ENCODE measurements at places on chromosomes 13 and 19. TPM values are rescaled to one million over a fixed set of nuclear protein-coding genes. Genes with fewer than 3 reads are reported as not detected.
A peak's percentile ranks its signal among the peaks of the same experiment; 100 is the strongest.

- H3K36me3 ChIP-seq, result no peaks in the 10 kb centered on the region
- H3K4me3 ChIP-seq, result no peak overlapping the region
- H3K27me3 ChIP-seq, result no peaks in the 10 kb centered on the region
- no peak overlapping the region for H3K27ac ChIP-seq
- no peaks in the 10 kb centered on the region for H3K4me1 ChIP-seq
- no peak for DNase-seq
These were observed 18.5 kb downstream of the LNX2 start for GRCh38 chr13:27601803-27602202.

GRCh38 chr13:51704399-51705313, 99.3 kb downstream of the DHRS12 start:
- H3K27me3 ChIP-seq, result no peaks in the 10 kb centered on the region
- H3K36me3 ChIP-seq, result peaks cover 7% of the 10 kb centered on the region
- H3K4me1 ChIP-seq, result no peaks in the 10 kb centered on the region
- no peak overlapping the region for H3K4me3 ChIP-seq

DNA sequence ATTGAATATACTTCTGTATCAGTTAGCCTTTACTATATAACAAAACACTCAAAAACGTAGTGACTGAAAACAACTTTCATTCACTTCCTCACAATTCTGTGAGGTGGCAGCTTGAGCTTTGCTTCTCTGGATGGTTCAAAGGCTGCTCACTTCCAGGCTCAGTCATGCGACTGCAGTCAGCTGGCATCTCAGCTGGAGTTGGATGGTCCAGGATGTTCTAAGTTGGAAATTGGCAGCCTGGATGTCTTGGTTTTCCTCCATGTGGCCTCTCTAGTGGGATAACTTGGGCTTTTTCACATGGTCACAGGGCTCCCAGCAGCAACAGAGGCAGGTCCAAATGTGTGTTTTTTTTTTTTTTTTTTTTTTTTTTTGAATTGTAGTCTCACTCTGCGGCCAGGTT, 204.4 kb downstream of the LACC1 start:
- DNase-seq, result no peak
- H3K4me3 ChIP-seq, result no peak overlapping the region
- no peaks in the 10 kb centered on the region for H3K27me3 ChIP-seq
- no peaks in the 10 kb centered on the region for H3K36me3 ChIP-seq
- no peak overlapping the region for H3K27ac ChIP-seq
- H3K4me1 ChIP-seq, result no peaks in the 10 kb centered on the region

GRCh38 chr13:67421475-67421874, 191.3 kb upstream of the PCDH9 start:
- H3K27ac ChIP-seq, result no peak overlapping the region
- H3K4me3 ChIP-seq, result no peak overlapping the region
- no peaks in the 10 kb centered on the region for H3K36me3 ChIP-seq
- H3K27me3 ChIP-seq, result no peaks in the 10 kb centered on the region

- no peaks in the 10 kb centered on the region for H3K4me1 ChIP-seq
- H3K27ac ChIP-seq, result no peak overlapping the region
- H3K27me3 ChIP-seq, result no peaks in the 10 kb centered on the region
- no peak for DNase-seq
- H3K4me3 ChIP-seq, result no peak overlapping the region
These were observed 18.8 kb downstream of the FLT1 start for GRCh38 chr13:28475916-28476725.

DNA sequence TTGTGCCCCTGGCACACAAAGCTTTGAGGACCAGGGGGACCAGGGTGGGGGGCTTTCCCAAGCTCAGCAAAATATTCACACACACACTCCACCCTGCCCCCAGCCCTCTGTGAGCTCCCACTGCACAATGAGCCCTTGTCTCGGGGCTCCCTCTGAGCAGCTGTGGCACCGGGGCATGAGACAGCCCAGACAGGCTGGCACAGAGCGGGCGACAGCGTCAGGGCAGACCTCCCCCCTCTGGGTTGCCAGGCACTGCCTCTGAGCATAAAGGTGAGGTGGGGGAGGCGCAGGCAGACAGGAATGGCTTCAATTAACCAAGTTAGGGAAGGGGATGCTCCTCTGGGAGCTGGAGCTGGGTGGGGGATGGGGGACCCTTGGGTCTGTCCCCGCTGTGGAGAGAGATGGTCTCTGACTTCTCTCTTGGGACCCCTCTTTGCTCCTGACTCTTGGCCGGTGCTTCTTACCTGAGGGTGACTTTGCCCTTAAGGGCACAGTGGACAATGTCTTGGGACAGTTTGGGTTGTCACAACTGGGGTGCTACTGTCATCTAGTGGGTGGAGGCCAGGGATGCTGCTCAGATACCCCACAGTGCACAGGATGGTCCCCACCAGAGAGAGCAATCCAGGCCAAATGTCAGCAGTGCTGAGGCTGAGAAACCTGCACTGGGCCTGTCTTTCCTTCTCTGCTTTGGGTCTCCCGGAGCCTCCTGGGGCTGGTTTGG, 30.3 kb downstream of the LYL1 start:
- no peaks in the 10 kb centered on the region for H3K4me1 ChIP-seq
- H3K36me3 ChIP-seq, result no peaks in the 10 kb centered on the region
- no peak overlapping the region for H3K27ac ChIP-seq
- no peak overlapping the region for H3K4me3 ChIP-seq
- no peaks in the 10 kb centered on the region for H3K27me3 ChIP-seq

DNA sequence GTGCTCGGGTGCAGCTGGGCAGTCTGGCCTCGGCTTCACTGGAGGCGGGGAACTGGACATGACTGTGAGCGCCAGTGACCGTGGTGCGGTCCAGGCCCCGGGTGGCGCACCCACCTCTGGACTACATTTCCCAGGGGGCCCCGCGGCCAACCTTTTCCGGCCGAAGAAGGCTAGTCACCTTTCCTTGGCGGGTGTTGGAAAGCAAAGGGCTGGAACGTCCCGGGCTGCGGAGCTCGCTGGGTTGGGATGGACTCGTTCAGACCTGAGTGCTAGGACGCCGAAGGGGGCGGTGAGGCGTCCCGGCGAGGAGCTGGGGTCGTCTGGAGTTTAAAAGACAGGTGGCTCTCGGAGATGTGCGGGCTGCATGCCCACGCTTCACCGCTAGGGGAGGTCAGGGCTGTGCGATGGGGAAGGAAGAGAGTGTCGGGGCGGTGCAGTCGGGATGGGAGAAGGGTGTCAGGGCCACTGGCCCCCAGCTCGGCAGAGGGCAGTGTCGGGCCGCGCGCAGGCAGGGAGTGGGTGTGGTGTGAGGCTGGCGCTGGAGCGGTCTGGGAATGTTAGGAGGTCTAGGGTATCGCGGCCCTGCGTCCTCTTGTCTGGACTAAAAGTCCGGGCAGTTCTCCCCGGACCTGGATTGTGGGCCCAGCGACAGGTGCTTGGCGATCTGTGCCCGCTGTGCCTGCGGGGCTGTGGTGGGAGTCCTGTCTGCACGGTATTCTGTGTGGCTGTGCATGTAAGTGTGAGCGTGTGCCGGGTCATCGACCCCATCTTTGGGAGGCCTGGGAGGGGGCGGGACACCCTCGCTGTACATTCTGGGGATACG, 57.1 kb downstream of the ZNF568 start:
- no peaks in the 10 kb centered on the region for H3K4me1 ChIP-seq
- peak; percentile 88 for DNase-seq
- H3K27me3 ChIP-seq, result no peaks in the 10 kb centered on the region
- H3K4me3 ChIP-seq, result peak overlapping the region; percentile 90

GRCh38 chr13:33931397-33932311, 113.7 kb downstream of the RFC3 start:
- H3K27me3 ChIP-seq, result no peaks in the 10 kb centered on the region
- DNase-seq, result no peak
- H3K36me3 ChIP-seq, result no peaks in the 10 kb centered on the region
- no peak overlapping the region for H3K4me3 ChIP-seq

DNA sequence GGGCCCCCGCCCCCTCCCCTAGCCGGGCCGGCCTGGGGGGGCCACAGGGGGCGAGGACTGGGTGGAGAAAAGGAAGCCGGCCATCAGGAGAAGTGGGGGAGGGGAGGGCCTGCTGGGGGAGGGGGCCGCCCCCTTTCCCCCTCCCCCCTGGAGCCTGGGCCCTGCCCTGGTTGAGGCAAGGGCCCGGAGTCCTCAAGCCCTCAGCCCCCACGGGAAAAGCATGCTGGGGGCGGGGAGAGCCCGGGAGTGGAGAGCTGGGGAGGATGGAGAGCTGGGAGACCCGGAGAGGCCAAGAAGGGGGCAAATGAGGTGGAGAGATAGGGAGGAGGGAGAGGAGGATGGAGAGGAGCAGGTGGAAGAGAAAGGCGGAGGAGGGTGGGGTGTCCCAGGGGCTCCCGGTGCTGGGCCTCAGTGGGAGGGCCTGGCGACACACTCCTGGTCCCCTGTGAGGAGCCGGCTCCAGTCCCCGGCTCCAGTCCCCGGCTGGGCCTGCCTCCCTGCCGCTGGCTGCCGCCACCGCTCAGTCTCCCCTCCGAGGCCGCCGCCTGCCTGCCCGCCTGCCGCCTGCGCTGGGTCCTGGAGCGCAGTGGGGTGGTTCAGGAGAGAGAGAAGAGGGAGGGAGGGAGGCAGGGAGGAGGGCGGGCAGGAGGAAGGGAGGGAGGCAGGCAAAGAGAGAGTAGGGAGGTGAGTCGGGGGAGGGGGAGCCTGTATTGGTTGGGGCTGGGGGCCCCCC, at the start of gene GRIK5:
GRIK5 (minus strand) TSS at position 588 of the 733 bp plus-strand sequence. CDS start 4,436 bp downstream, outside the sequence.
- H3K27ac ChIP-seq, result no peak within 1 kb of the TSS
- no peak for DNase-seq
- H3K4me3 ChIP-seq, result no peak within 1 kb of the TSS
- H3K27me3 ChIP-seq, result no peaks in the 10 kb centered on the region
- no peaks in the 10 kb centered on the region for H3K4me1 ChIP-seq
- no peaks in the 10 kb centered on the region for H3K36me3 ChIP-seq

Gene HSH2D
- total RNA-seq, result 1.2 TPM

GRCh38 chr13:30664689-30665275, 47.1 kb downstream of the USPL1 start:
- no peaks in the 10 kb centered on the region for H3K36me3 ChIP-seq
- H3K27ac ChIP-seq, result no peak overlapping the region
- no peaks in the 10 kb centered on the region for H3K4me1 ChIP-seq
- no peaks in the 10 kb centered on the region for H3K27me3 ChIP-seq
- no peak overlapping the region for H3K4me3 ChIP-seq

All from liver (tissue), 10 donors.